ENCODE measurements at places on chromosomes 2 and 18. TPM values are rescaled to one million over a fixed set of nuclear protein-coding genes. Genes with fewer than 3 reads are reported as not detected.

RGPD3 gene
- total RNA-seq: 0.08 TPM

ABCA12 gene
- not detected for total RNA-seq

DAPL1 gene
- total RNA-seq: not detected

DNA sequence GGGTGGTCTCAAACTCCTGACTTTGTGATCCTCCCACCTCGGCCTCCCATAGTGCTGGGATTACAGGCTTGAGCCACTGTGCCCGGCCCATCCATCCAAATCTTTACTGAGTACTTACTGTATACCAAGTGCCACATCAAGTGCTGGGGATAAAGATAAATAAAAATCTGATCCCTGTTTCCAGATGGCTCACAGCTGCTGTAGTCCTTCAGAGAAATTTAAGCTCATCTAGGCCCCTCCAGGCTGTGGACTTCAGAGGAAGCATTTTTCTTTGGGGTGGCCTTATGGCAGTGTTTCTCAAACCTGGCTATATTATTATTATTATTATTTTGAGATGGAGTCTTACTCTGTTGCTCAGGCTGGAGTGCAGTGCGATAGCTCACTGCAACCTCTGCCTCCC lies 33.7 kb upstream of the GTF2A1L start:
- no peak for DNase-seq

- DNase-seq: no peak
These were observed 51.0 kb upstream of the TTC39C start for GRCh38 chr18:23963443-23964165.

GRCh38 chr2:169077674-169078240 lies 8.4 kb downstream of the DHRS9 start:
- no peak for DNase-seq

- no peak for DNase-seq
These were observed 89.4 kb upstream of the APCDD1 start for GRCh38 chr18:10365021-10365500.

- DNase-seq: no peak
These were observed 79.3 kb downstream of the SDC1 start for GRCh38 chr2:20145497-20146193.

- peak; percentile 71 for DNase-seq
These were observed 8.2 kb downstream of the ADRA2B start for GRCh38 chr2:96108151-96108540.

DNA sequence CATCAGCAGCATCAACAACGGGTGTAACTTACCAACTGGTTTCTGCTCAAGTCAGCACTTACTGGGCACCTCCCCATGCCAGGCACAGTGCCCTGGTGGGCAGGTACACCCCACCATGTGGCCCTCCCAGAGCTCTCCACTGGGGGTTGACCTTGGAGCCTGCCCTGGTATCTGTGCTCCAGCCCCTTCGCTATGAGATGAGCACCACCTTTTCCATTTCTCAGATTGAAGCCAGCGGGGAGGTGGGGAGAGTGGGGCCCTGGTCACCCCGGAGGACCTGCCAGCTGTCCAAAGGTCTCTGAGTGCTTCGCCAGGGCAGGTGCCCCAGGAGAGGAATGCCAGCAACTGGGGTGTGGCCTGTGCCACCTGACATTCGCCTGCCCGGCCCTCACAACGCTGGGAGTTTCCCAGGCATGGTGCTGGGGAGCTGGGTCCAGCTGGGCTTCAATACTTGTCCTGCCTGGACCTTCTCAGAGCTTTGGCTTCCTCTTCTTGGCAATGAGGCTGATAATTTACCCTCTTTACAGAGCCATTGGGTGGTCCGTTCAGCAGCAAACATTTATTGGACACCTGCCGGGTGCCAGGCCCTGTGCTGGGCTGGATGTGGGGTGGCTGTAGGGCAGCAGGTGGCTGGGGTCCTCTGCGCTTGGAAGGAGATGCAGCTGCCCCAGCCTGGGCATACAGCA lies 5.9 kb upstream of the ZAP70 start:
- DNase-seq: no peak

DNA sequence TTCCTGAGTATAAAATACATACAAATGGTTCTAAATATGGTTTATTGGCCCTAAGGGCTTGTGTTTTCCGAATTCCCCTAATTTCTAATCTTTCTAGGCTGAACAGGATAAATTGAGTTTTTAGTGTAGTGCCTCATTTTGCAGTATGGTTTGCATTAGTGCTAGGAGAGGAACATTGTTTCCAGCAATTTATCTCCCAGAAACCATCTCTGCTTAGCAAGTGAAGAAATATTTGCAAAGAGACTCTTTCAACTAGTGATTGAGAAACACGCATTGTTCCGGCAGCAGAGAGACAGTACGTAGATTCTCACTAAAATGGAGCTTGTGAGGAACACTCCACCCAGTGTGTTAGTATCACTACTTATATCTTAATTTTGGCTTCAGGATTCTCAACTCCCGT lies 177.8 kb upstream of the EPAS1 start:
- DNase-seq: no peak

DNA sequence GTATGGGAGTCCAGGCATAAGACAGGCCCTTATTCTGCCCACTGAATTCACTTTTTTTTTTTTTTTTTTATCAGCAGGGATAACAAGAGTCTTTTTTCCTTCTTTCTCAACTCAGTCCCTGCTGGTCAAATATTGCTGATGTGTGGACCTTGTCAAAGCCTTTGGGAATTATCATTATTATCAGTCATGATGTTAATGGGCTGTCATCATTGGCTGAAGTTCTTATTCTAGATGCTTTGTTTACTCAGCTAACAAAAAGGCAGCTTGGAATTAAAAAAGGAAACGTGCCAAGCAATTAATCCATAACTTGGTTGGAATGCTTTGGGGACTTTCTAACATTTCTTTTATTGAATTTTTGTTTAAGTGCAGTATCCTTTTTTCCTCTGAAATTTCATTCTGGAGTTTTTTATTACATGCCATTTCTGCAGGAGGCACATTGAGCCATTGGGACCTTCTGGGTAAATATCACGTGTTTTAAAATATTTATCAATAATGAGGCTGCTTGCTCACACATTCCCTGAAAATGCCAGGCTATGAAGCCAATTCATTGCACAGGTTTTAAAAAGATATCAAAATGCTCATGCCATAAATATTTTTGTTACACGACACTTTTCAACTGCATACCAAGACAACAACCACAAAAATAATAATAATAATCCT lies 246.3 kb downstream of the TXNL1 start:
- no peak for DNase-seq

GRCh38 chr2:69692424-69692823 lies 48.9 kb upstream of the AAK1 start:
- no peak for DNase-seq

- DNase-seq: no peak
These were observed at the start of gene GPR39 for GRCh38 chr2:132416723-132417395. GPR39 (plus strand) TSS chr2:132416805.

- DNase-seq: no peak
These were observed 538.3 kb upstream of the CDH2 start for GRCh38 chr18:28715206-28715605.

DNA sequence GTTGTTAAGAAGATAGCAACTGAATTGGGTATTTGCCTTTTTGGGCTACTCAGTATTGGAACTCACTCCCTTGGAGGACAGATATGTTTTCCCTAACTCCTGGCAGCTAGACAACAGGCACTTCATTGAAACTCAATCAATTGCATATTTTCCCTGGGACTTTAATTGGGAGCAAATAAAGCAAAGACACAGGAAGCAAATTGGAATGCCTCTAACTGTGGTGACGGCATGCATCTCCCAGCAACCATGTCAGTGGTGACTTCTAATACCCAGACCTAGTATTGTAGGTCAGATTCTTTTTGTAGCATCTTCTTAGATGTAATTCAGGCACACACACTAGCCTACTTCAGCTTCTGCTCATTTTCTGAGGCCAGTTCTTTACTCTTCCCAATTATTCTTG lies 164.2 kb upstream of the SETBP1 start:
- no peak for DNase-seq

- peak; percentile 41 for DNase-seq
These were observed 258.8 kb downstream of the GLI2 start for GRCh38 chr2:120994301-120994995.
